ENCODE measurements at places on chromosomes 2 and 18. TPM values are rescaled to one million over a fixed set of nuclear protein-coding genes. Genes with fewer than 3 reads are reported as not detected.

Gene DOK6
- 20.7 TPM for polyA plus RNA-seq

Gene MROH2A
- polyA plus RNA-seq: 0.24 TPM

Gene ZC3H6
- polyA plus RNA-seq: 9.7 TPM

Gene RTP5
- polyA plus RNA-seq: not detected

Gene VPS4B
- 58.3 TPM for polyA plus RNA-seq

Gene C2orf72
- 4.2 TPM for polyA plus RNA-seq

Gene HDLBP
- 373 TPM for polyA plus RNA-seq

Gene ZNF407
- polyA plus RNA-seq: 9.9 TPM

Gene PLGLB1
- polyA plus RNA-seq: 7.8 TPM

Gene ECEL1
- 8.6 TPM for polyA plus RNA-seq

DNA sequence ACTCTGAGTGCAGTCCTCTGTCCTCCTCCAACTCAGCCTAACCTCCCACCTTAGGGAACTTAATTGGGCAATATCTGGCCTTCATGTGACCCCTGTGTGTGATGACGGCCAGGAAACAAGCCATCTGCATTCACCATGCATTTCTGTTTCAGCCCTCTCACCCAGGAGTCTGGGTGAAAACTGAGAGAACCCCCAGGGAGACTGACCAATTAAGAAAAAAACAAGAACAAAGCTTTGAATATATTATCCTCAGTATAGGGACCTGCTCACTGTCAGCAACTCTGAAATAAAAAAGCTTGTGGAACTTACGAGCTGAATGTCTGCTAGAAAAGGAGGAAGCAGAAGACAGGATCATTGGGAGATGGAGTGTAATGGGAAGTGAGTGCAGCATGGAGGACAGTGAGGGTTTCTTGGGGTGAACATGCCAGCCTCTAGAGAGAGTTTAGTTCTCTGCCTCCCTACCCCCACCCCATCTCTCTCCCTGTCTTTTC, 9.5 kb downstream of the MAPRE2 start:
- no peak for DNase-seq

- DNase-seq: no peak
Observed at GRCh38 chr2:108570416-108570815, 36.1 kb downstream of the LIMS1 start.

DNA sequence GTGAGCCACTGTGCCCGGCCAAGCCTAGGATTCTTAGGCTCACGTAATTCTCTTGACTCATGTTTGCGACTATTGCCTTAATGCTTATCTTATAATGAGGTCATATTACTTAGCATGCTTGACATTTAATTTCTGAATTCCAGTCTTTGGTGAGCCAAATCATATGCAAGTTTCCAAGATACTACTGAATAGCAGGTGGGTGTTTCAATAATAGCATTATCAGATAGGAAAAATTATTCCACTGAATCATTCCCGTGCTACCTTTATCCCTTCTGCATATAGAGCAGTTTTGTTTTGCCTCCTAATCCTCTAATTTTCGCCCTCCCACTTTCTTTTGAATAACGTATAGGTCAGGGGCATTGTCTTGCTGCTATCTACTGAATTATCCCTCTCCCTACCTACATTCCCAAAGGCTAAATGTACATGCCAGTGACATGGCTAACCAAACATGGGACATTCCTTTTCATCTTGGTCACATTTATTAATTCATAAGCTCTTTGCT, 4.9 kb downstream of the DAW1 start:
- no peak for DNase-seq

DNA sequence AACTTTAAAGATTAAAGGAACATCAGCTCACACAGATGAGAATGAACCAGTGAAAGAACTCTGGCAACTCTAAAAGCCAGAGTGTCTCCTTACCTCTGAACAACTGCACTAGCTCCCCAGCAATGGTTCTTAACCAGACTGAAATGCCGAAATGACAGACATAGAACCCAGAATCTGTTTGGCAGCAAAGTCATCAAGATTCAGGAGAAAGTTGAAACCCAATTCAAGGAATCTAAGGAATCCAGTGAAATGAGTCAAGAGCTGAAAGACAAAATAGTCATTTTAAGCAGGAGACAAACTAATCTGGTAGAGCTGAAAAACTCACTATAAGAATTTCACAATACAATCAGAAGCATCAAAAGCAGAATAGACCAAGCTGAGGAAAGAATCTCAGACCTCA, 72.0 kb downstream of the STRADB start:
- DNase-seq: no peak

GRCh38 chr2:16142383-16143361, 202.3 kb downstream of the MYCN start:
- no peak for DNase-seq

DNA sequence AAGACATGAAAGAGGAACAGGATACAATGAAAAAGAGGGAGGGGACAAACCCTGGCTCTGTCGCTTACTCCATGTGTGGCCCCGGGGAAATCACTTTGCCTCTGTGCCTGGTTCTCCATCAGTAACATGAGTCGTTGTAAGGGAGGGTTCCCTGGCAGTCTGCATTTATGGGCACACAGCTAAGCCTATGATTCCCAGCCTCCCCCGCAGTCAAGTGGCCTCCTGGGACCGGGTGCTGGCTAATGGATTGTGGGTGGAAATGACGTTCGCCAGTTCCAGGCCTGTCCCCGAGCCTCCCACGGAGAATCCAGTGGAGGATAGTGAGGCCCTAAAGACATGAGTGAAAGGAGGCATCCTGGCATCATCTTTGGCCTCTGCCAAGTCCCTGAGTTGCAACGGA, 42.7 kb downstream of the SFXN5 start:
- no peak for DNase-seq

DNA sequence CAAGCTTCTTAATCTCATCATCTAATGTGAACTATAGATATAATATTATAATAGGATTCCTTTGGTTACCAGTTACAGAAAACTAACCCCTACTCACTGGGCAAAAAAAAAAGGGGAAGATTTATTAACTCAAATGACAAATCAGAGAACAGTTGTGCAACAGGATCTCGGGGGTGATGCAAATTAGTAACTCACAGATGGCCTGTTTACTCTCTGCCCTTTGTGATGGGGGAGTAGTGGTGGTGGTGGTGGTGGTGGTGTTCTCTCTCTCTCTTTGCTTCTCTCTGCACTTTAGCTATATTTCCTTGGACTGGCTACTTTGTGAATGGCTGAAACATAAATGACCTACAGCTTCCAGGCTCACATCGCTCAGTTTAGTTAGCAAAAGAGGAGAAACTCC, 59.0 kb downstream of the TMEM247 start:
- DNase-seq: no peak

GRCh38 chr2:224957540-224958461, 84.5 kb downstream of the DOCK10 start:
- DNase-seq: no peak

GRCh38 chr2:36355890-36356297, 316 bp downstream of the CRIM1 start:
- DNase-seq: no peak

GRCh38 chr2:64135421-64135820, 8.8 kb downstream of the PELI1 start:
- no peak for DNase-seq

GRCh38 chr2:1022178-1022577, 71.5 kb downstream of the SNTG2 start:
- DNase-seq: no peak

DNA sequence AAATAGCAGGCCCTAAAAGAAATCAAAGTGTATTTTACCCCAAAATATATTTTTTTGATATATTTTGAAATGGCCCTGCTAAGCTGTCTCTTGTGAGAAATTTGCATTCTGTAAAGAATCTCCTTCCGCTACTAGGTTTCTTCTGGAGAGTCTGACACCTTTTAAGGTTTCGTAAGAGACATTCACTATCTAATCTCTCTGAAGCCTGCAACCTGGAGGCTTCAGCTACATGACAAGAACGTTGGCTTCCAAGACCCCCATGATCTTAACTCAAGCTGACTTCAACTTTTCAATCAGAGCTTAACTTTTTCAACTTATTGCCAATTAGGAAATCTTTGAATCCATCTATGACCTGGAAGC, 1894.9 kb upstream of the LRRTM1 start:
- no peak for DNase-seq

DNA sequence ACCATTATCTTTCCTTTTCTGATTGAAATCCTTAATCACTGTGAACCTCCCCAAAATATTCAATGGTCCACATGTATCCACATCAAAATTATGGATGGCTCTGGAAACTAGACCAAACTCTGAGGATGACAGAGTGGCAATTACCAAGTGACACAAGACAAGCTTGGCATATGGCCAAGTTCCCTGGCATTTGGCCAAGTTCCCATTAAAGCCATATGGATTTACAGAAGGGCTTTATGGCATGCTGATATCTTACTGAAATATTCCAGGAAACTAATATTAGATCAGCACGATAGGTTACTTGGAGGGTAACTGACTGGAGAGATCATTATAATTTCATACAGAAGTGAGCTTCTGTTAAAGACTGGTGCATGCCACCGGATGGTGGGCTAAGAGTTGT, 21.9 kb upstream of the CERS6 start:
- no peak for DNase-seq

GRCh38 chr2:122193622-122194021, 438.2 kb downstream of the TSN start:
- no peak for DNase-seq

DNA sequence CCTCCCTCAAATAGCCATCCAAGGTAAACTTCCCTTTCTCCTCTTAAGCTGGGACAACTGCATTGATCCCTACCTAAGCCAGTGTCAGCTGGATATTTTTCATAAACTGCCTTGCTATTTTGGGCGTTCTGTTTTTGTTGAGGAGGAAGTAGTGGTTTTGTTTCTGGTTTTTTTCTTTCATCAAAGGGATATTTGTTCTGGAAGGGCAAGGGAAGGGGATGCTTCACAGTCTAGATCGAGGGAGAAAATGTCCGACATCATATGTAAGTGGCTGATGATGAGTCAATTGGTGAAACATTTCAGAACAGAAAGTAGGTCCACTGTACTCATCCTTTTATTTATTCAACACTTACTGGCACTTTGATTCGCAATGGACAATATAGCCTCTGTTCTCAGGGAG, 31.0 kb downstream of the TANC1 start:
- no peak for DNase-seq

GRCh38 chr2:6692056-6692455, 173.7 kb downstream of the CMPK2 start:
- DNase-seq: no peak

GRCh38 chr18:35458677-35459441, 38.9 kb downstream of the INO80C start:
- DNase-seq: no peak

All from right renal cortex interstitium (tissue), 3 donors.